ENCODE measurements at places on chromosomes 1 and 21.

- no peak for DNase-seq
Measured at GRCh38 chr1:59924653-59925052, 1.9 kb downstream of the CYP2J2 start.

DNA sequence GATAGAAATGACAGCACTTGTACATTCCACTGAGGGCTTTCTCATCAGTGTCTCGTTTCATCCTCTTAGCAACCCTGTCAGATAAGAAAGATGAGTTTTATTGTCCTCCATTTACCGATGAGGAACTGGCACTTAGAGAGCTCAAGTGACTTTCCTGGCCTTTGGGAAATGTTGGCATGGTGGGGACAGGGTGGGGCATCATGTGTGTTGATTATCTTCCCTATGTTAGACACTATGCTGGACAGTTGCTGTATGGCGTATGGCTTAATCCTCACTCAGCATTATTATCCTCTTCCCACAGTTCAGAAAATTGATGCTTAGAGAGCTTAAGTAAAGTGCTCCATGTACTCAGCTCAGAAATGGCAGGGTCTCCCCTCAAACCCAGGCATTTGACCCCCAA, 163.2 kb downstream of the CAMTA1 start:
- no peak for DNase-seq

DNA sequence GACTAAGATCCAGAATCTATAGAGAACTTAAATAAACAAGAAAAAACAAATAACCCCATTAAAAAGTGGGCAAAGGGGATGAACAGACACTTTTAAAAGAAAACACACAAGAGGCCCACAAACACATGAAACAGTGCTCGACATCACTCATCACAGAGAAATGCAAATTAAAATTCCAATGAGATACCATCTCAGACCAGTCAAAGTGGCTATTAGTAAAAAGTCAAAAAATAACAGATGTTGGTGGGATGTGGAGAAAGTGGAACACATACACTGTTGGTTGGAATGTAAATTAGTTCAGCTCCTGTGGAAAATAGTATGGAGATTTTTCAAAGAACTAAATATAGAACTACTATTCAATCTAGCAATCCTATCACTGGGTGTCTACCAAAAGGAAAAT, 143.1 kb downstream of the IFI44 start:
- DNase-seq: no peak

- no peak for DNase-seq
Measured at GRCh38 chr1:109754738-109755137, 9.0 kb downstream of the EPS8L3 start.

GRCh38 chr1:57033222-57034001, 67.6 kb upstream of the C8B start:
- peak; percentile 34 for DNase-seq

DNA sequence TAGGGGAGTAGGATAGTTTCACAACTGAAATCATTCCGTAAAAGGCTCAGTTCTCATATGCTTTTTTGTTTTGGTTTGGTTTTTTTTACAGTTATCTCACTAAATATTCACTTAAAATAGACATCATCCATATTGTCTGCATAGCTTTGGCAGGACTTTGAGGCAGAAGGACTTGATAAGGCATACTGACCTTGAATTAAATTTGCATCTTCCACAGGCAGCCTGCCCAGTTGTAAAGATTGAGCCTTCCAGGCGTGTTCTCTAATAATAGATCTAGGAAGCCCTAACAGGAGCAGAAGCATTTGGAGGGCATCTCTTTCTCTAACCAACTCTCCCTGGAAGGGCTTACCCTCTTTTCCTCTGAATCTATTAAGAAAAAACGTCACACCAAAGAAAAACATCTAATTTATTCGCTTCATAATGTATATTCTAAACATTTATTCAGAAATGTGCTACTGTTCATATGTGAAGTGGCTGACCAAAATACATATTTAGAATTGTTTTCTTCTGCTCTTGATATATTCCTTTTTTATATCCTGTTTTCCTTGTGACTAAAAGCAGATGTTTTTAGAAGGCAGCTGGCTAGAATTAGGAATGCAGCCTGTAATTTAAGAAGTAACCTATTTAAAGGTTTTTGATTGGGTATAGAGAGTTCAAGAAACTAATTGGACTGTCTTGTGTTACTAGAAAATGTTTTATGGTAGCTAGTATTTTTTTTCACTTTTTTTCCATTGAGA, 20.2 kb downstream of the DESI2 start:
- DNase-seq: no peak

GRCh38 chr1:115714572-115715141, 53.9 kb downstream of the CASQ2 start:
- DNase-seq: no peak

DNA sequence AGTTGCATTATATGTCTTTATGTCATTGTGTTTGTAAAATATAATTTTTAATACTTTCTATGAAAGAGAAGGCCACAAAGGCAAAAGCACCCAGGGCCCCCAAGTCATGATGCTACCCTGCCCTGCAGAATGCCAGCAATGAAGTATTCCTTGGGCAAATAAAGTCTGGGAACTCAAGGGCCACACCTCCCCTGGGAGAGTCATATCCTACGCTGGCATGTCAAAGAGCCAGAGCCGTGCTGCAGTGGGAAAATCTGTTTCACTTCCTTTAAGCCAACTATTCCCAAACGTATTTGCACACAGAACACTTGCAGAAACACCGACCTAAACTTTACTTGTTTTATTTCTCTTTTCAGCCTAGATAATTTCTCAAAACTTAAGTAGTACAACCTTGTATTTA, 98.4 kb upstream of the KAZN start:
- DNase-seq: no peak

DNA sequence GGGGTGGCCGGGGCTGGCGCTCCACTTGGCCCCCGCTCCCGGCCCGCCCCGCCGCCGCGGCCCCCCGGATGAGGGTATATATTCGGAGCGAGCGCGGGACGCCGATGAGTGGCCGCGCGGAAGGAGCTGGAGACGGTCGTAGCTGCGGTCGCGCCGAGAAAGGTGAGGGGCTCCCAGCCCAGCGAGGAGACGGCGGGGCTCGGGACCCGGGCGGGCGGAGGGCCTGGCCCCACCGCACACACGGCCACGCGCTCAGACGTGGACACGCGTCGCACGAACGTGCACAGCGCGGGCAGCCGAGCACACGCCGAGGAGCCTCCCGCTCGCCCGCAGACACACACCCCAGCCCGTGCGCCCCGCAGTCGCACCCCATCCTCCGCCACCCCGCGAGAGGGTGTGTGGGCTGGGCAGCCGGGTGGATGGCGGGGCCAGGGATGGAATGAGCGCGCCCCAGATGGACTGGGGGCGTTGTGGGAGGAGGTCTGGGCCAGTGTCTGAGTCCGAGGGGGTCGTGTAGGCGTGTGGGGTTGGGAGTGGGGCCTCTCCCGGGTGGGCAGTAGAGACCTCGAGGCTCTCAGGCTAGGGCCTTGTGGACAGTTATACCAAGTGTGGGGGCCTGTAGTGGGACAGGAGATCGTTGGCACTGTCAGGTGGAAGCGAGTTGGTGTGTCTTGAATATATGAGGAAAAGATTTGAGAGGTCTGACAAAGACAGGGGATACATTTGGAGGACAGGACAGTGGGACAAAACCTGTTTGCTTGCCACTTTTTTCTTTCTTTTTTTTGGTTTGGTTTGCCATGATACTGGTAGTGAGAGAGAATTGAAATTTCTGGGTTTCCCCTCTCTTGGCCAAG, at the start of gene UAP1:
Gene UAP1, plus strand, starts transcription at position 107 of the 854 bp plus-strand sequence. CDS start 4,347 bp downstream, outside the sequence.
- DNase-seq: no peak

DNA sequence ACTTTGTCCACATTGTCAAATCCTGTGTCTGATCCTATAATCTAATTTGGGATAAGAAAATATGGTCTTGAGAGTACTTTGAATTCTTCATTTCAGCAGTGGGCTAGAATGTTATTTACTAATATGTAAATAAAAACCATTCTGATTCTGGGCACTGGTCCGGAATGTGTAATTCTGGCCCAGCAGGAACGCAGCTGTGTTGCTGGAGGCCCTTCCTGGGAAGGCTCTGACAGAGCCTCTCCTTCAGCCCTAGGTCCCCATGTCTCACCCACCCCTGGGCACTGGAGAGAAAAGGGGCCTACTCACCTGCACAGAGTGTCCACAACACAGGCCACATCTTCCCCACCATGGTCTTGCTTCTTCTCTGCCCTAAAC, 251 bp downstream of the GPA33 start:
- DNase-seq: no peak

- DNase-seq: no peak
Measured at GRCh38 chr21:29096218-29097015, 23.0 kb upstream of the CCT8 start.

GRCh38 chr1:193631306-193631705, 444.9 kb upstream of the B3GALT2 start:
- DNase-seq: no peak

DNA sequence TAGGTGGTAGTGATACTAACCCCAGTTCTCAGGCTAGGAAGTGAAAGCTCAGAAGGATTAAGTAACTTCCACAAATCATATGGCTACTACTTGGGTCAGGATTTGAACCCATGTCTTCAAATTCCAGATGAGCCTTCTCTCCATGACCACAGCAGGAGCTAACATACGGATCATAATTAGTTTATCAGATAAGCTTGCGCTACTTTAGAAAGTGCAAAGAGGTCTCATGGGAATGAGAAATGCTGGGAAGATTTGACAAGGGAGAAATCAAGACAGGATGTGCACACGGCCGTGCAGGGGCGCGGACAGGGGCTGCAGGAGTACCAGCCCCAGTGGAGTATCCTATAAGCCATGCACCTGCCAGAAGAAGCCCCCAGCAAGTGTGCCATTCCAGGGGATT, 5.2 kb downstream of the PLEKHA6 start:
- DNase-seq: no peak

DNA sequence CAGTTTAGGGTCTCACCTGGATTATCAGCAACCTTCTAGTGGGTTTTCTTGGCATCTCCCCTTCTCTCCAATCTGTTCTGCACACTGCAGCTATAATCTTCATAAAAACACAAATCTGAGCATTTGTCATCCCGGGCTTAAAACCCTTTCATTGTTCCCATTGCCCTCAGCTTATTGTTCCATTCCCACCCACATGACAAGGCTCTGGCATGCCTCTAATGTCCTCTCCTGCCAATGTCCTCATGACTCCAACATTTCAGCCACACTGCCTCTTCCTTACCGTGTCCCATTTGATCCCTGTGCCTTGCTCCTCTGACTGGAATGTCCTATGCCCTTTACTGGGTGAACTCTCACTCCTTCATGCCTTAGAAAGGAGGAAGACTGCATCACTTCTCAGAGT, 7.5 kb upstream of the DPH2 start:
- no peak for DNase-seq

- DNase-seq: no peak
Measured at GRCh38 chr1:98659879-98660278, 1.6 kb upstream of the SNX7 start.

DNA sequence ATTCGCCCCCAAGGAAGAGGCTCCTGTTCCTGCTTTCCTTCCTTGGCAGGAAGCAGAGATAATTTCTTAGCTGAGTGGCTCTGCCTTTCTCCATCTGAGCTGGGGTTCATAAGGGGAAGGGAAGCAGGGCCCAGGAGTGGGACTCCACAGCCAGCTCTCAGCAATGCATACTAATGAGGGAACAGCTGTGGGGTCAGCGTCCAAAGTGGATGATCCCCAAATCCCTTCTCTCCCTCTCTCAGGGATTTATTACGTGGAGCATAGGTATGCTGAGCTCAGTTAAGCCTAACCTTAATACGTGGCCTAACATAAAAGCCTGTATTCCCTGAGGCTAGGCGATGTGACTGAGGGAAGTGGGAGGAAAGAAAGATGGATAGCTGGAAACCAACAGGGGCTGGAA, 87.3 kb upstream of the CTTNBP2NL start:
- DNase-seq: no peak

- no peak for DNase-seq
Measured at GRCh38 chr1:171438441-171438840, 46.9 kb upstream of the PRRC2C start.

DNA sequence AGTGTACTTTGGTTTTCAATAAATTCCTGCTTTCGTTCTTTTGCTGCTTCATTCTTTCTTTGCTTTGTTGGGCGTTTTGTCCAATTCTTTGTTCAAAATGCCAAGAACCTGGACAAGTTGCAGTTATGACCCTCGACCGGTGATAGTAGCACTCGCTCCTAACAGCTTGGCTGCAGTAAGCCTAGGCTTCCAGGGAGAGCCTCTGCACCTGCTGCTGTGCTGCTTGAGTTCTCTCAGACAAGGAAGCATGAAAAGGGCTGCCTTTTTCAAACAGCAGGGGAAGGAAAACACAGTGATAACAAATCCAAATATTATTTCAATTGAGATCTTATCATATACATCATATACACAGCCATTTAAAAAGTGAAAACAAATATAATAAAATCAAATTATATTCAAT, 12.8 kb upstream of the RIPK4 start:
- DNase-seq: no peak

DNA sequence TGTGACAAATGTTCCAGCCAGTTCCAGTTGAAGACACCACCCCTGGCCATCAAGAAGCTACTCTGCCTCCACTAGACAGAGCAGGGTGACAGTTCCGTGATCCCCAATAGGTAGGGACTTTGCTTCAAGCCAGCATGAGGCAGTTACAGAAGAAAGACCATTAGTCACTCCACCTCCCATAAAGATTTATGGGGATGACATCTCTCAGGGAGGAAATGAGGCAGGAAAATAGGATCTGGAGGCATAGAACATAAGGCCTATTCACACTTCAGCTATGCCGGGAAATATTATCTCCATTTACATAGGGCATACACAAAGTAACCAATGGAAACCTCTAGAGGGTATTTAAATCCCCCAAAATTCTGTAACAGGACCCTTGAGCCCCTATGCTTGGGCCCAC, 3.5 kb upstream of the GBP7 start:
- DNase-seq: no peak

- DNase-seq: no peak
Measured at GRCh38 chr1:109891930-109892329, 18.7 kb upstream of the CSF1 start.

GRCh38 chr1:7863756-7864328, 11.0 kb upstream of the UTS2 start:
- no peak for DNase-seq

DNA sequence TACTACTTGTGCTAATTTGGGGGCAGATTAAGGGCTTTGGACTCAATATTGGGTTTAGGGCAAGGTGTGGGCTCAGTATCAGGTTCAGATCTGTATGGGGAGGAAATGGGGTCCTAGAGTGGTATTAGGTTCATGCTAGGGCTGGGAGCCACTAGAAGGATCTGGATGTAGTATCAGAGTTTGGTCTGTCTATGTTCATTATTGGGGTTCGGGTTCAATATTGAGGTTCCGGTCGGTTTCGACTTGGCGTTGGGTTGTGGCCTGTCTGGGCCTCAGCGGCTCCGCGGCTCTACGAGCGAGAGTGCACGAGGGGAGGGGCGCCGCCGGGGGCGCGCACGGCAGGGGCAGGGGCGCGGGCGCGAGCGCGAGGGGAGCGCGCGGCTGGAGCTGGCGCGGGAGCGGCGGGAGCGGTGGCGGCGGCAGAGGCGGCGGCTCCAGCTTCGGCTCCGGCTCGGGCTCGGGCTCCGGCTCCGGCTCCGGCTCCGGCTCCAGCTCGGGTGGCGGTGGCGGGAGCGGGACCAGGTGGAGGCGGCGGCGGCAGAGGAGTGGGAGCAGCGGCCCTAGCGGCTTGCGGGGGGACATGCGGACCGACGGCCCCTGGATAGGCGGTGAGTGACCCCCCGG, at the start of gene PTPRF:
Gene PTPRF, plus strand, starts transcription at position 401 of the 624 bp plus-strand sequence. CDS start 14,193 bp downstream, outside the sequence.
- DNase-seq: peak; percentile 19

- no peak for DNase-seq
Measured at GRCh38 chr1:236228411-236228810, 53.3 kb downstream of the ERO1B start.

GRCh38 chr1:151763990-151764389, 694 bp upstream of the MRPL9 start:
- DNase-seq: no peak

Measured in GM06990 (cell line).